ENCODE measurements at places on chromosomes 5 and 9. TPM values are rescaled to one million over a fixed set of nuclear protein-coding genes. Genes with fewer than 3 reads are reported as not detected.
A peak's percentile ranks its signal among the peaks of the same experiment; 100 is the strongest.

The OR2S2 gene
- not detected for total RNA-seq

The CACFD1 gene
- 19.5 TPM for total RNA-seq

The ITK gene
- 3.3 TPM for total RNA-seq

The AGXT2 gene
- not detected for total RNA-seq

The SEMA5A gene
- total RNA-seq, result 35.4 TPM

The GPR21 gene
- 3.3 TPM for total RNA-seq

The SLC1A3 gene
- total RNA-seq, result 29.8 TPM

DNA sequence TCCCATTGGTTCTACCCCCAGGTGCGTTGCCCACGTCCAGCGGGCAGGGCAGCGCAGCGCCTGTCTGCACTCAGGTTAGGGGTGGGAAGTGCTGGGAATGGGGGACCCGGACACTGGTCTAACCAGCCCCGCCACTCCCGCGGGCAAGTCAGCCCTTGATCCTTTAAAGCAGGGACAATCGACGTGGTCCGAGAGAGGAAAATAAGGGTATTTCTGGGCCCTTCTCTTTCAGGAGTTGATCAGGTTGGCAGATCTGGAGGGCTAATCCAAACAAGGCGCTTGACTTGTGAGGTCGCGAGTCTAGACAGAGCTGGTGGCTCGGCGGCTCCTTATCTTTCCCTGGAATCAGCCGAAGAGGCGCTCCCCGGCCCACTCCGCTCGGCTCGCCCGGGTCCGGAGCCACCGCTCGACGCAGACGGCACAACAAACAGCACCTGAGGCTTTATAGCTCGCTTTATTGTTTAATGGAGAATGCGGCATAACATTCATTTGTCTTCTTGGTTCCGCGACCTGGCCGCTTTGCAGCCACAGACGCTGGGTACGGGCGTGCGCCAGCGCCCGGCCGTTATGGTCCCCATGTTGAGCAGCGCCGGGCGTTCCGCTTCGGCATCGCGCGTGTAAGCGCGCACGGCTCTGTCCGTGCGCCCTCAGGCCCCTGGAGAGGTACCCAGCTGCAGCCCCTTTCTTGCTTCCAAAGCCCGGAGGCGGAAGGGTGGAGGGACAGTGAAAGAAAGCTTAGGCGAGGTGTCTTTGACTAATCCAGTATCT, 15.8 kb downstream of the ISL1 start:
- no peaks in the 10 kb centered on the region for H3K36me3 ChIP-seq
- DNase-seq, result no peak
- no peak overlapping the region for H3K27ac ChIP-seq
- no peaks in the 10 kb centered on the region for H3K4me1 ChIP-seq

GRCh38 chr5:61620699-61621182, 288.7 kb downstream of the ZSWIM6 start:
- no peak for DNase-seq
- H3K36me3 ChIP-seq, result no peaks in the 10 kb centered on the region
- no peak overlapping the region for H3K4me3 ChIP-seq

DNA sequence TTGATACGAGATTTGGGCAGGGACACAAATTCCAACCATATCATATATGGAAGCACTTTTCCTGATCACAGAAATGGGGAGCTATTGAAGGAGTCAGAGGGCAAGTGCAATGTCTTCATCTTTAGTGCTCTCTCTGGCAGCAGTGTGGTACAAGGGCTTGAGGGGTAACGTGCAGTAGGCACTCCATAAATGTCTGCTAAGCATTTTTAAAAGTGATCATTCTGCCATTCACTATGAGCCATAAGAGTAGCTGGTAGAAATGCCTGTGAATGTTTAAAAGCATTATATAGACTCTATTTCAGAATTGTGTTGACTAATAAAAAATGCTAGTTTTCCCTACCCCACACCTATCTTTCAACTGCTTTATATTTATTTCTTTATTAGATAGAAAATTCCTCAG, 61.1 kb upstream of the DHFR start:
- no peak overlapping the region for H3K4me3 ChIP-seq
- no peak for DNase-seq
- H3K4me1 ChIP-seq, result no peaks in the 10 kb centered on the region
- no peak overlapping the region for H3K27ac ChIP-seq
- no peaks in the 10 kb centered on the region for H3K27me3 ChIP-seq

DNA sequence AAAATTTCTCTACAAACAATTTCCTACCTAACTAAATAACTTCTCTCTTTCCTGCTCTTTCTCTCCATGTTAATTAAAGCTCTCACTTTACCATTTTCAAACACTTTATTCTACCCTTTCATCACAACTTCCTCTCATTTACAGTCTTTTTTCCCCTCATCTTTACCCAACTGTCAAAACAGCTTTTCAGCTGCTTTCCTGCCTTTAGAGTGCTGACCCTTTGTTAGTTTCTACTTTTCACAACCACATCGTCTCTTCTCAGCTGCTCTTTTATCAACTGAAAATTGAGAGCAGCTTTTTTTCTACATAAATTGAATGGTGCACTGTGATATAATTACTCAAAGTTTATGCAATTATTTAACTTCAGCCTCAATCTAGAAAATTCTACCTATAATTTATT, 3.1 kb upstream of the HOMER1 start:
- H3K36me3 ChIP-seq, result no peaks in the 10 kb centered on the region
- no peak overlapping the region for H3K27ac ChIP-seq
- H3K4me3 ChIP-seq, result no peak overlapping the region
- no peaks in the 10 kb centered on the region for H3K27me3 ChIP-seq

DNA sequence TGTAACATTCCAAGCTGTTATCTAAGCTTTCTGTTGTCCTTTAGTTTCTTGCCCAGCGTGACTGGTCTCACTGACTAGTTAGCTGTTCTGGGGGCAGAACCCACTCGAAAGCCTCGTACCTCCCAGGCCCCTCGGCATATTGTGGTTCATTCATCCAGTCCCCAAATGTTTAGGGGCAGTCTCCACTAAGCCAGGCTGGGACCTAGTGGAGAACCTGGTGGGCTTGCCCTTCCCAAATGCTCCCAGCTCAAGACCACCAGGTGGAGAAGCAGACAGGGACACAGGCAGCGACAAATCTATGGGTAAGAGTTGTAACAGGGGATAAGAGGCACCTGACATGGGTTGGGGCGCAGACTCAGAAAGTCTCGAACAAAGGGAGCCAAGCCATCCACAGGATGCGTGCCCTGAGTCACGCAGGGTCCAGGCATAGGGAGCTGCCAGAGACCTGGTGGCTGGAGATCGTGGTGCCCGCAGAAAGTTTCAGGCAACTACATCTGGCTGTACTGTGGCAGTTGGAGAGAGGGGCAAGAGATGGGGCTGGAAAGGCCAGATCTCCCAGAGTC, 851 bp upstream of the EEIG1 start:
- no peaks in the 10 kb centered on the region for H3K36me3 ChIP-seq
- H3K4me3 ChIP-seq, result peak overlapping the region; percentile 93
- H3K27ac ChIP-seq, result peak overlapping the region; percentile 99

DNA sequence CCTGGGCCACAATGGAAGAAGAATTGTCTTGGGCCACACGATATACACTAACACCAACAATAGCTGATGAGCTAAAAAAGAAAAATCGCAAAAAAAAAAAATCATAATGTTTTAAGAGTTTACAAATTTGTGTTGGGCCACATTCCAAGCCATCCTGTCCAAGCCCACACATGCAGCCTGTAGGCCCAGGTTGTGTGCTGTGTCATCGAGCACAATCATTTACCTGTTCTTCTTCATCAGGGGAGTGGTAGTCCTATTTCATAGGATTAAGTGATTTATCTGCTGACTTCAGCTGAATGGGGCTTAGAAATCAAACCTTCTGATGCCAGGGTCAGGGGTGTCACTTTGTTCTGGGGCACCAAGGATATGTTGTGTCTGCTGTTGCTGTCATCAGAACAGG, 44.6 kb upstream of the ELL2 start:
- H3K4me1 ChIP-seq, result no peaks in the 10 kb centered on the region
- H3K36me3 ChIP-seq, result no peaks in the 10 kb centered on the region
- H3K27me3 ChIP-seq, result no peaks in the 10 kb centered on the region
- H3K4me3 ChIP-seq, result no peak overlapping the region

DNA sequence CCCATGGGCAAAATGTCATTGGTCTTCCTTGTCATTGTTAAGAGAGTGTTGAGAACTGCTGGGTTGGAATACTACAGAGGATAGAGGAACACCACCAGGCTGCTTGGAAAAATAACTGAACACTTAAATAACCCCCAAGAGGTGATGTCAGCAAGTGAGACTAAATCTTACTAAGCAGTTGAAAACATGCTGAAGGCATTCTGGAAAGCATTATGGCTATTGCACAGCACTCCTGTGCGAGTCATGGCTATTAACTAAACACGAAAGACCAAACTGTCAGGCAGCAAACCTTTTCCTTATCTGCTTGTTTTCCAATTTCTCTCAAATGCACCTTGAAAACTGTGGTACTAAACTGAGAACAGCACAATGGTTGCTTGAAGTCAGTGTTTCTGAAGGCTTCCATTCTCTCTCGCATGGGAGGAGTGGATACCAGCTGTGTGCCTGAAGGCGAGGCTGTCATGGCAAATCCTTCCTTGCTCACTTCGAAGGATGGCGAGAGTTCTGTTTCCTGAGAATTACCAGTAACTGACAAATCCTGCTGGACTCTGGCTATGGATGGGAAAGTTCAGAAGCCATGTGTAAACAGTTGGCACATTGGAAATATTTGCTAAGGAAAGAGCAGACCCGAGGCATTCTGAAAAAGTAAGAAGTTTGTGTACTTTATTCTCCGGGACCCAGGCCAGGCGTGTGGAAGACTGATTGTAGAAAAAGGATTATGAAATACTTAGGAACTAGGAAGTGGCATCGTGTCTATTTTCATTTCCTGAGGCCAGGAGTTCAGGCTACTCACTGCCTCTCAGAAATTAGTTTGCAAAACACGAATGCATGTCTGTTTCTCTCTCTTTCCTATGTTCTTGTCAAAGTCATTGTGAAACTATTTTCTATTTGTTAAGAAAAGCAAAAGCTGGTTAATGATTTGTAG, 182.1 kb downstream of the DMRT2 start:
- peak; percentile 64 for DNase-seq
- H3K4me1 ChIP-seq, result no peaks in the 10 kb centered on the region
- no peaks in the 10 kb centered on the region for H3K36me3 ChIP-seq
- H3K27me3 ChIP-seq, result no peaks in the 10 kb centered on the region
- H3K4me3 ChIP-seq, result no peak overlapping the region
- H3K27ac ChIP-seq, result peak overlapping the region; percentile 82

DNA sequence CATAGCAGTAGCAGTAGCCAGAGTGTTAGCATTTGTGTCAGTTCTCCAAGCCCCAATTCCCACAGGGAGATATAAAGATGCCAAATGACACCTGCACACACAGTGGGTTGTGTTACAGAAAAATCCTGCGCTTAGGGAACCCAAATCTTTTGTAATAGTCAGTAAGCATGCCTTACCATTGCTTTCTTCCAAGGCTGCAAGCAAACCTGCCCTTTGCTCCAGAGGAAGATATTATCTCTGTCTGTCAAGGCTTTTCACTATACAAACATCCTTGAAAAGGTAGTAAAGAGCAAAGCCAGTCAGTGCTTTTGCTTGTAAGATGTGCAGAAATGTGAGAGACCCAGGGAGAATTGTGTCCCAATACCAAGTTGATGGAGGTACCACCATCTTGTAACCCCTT, 2.9 kb downstream of the ANKDD1B start:
- H3K36me3 ChIP-seq, result no peaks in the 10 kb centered on the region
- no peaks in the 10 kb centered on the region for H3K4me1 ChIP-seq
- no peaks in the 10 kb centered on the region for H3K27me3 ChIP-seq
- DNase-seq, result no peak
- no peak overlapping the region for H3K27ac ChIP-seq

DNA sequence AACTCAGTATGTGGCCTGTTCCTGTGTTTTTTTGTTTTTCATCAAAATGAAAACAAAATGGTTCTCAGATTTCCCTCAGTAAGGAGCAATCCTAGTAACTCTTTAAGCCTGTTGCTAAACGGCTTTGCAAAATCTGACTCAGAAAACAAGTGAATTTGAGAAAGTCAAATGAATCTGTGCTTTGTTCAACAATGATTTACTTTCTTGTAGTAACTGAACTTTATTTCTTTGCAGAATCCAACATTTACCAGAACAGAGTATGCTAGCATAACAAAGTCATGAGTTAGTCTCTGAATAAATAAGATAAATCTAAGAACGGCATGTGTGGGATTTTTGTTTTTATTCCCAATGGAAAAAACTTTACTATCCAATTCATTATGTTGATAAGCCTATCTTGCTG, 93.8 kb downstream of the OXCT1 start:
- no peak overlapping the region for H3K27ac ChIP-seq
- no peaks in the 10 kb centered on the region for H3K27me3 ChIP-seq
- H3K4me1 ChIP-seq, result no peaks in the 10 kb centered on the region
- no peaks in the 10 kb centered on the region for H3K36me3 ChIP-seq

GRCh38 chr5:151214614-151215545, 9.0 kb downstream of the CCDC69 start:
- H3K27ac ChIP-seq, result peak overlapping the region; percentile 74
- H3K36me3 ChIP-seq, result no peaks in the 10 kb centered on the region
- no peak for DNase-seq
- no peak overlapping the region for H3K4me3 ChIP-seq
- H3K4me1 ChIP-seq, result no peaks in the 10 kb centered on the region
- no peaks in the 10 kb centered on the region for H3K27me3 ChIP-seq

DNA sequence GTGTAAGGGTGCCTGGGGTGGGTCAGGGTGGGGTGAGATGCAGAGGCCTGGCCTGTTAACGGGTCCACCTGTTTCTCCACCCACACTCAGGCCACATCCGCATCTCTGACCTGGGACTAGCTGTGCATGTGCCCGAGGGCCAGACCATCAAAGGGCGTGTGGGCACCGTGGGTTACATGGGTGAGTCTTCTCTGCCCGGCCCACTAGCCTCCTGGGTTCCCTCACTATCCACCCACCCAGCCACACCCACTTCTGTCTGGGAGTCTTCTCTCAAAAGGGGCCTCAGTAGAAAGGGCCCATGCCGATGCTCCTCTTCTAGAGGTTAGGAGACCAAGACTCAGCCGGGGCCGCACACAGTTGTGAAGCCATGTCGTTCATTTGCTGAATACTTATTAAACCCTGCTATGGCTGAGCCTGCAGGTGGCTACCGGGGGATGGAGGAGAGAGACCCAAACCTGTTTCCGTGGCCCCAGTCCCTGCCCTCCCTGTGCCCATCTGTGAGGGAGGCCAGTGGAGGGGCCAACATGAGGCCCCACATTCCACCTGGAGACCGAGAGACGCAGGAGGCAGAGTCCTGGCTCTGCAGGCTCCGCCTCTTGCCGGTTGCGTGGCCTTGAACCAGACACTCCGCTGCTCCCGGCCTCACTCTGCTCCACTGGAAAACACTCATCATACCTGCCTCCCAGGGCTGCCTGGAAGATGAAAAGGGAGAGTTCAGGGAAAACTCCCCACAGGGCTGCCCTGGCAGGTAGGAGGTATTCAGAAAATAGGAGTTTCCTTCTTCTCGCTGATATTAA, 8.7 kb downstream of the GRK6 start:
- H3K4me1 ChIP-seq, result no peaks in the 10 kb centered on the region
- no peak for DNase-seq
- H3K36me3 ChIP-seq, result no peaks in the 10 kb centered on the region

GRCh38 chr5:141319699-141320098, 885 bp downstream of the TAF7 start:
- no peak for DNase-seq
- peak overlapping the region; percentile 80 for H3K4me3 ChIP-seq
- no peaks in the 10 kb centered on the region for H3K27me3 ChIP-seq
- no peaks in the 10 kb centered on the region for H3K4me1 ChIP-seq
- H3K36me3 ChIP-seq, result peaks cover 4% of the 10 kb centered on the region

- H3K27ac ChIP-seq, result no peak overlapping the region
- H3K4me3 ChIP-seq, result no peak overlapping the region
- H3K36me3 ChIP-seq, result no peaks in the 10 kb centered on the region
- H3K4me1 ChIP-seq, result no peaks in the 10 kb centered on the region
These were observed 212.4 kb downstream of the TMEM232 start for GRCh38 chr5:110514030-110514429.

GRCh38 chr5:168011096-168011495, 280.3 kb upstream of the WWC1 start:
- no peak for DNase-seq
- H3K27ac ChIP-seq, result no peak overlapping the region
- H3K36me3 ChIP-seq, result no peaks in the 10 kb centered on the region
- H3K4me3 ChIP-seq, result no peak overlapping the region
- no peaks in the 10 kb centered on the region for H3K4me1 ChIP-seq

Measured in breast epithelium (tissue), 4 donors.